Upper lobe of left lung (tissue), 6 donors: ENCODE measurements at places on chromosomes 13 and 19.
A peak's percentile ranks its signal among the peaks of the same experiment; 100 is the strongest.

GRCh38 chr19:45927565-45928261 lies 13.1 kb upstream of the NANOS2 start:
- peak; percentile 85 for DNase-seq

DNA sequence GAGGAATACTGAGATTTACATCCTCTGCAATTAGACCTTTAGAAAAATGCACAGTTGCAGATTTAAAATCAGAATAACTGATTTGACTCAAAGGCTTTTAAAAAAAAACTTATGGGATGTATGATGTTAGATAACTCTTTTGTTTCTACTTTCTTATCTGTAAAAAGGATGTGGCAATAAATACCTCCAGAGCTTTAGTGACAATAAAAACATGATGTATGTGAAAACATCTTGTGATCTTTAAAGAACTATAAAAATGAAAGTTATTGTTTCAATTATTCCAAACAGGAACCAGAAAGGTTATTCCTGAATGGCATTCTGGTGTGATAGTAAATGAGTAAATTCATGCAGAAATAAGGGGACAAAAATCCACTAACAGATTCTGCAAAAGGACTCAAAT lies 2712.2 kb upstream of the PCDH20 start:
- no peak for DNase-seq

DNA sequence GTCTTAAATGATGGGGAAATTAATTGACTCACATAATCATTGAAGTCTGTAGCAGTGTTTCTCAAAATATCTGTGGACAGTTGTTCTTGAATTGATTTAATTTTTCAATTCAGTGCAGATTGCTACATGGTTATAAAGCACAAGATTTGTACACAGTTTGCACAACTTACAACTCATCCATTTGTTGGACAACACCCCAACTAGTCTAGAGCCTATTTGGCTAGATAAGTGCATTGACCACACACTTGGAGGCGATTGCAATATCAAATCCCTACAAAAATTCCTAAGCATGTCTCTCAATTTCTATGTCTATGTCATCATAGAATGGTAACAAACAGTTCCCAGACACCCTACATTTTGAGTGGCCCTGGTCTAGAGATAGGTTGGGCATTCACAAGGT lies 48.0 kb upstream of the IPO5 start:
- no peak for DNase-seq

- DNase-seq, result no peak
Measured at GRCh38 chr13:62176051-62176450, 760.4 kb upstream of the PCDH20 start.

- no peak for DNase-seq
Measured at GRCh38 chr13:77335543-77335942, 8.6 kb upstream of the MYCBP2 start.

DNA sequence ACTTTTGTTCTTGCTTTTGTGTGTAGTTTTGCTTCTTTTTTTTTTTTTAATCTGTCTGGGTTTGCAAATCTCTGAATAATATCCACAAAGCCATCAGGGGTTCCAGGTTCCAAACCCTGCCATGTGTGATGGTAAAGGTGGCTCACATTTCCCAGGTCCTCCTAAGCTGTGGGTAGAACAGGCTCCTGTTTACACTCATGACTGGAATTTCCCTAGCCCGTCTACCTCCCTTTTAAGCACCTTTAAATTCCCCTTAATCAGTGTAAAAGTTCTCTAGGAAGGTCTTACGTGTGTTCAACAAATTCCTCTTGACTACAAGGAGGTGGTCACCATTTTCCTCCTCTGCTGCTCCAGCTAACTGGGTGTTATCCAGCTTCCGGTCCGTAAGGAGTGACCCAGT lies 62.8 kb downstream of the EFNB2 start:
- no peak for DNase-seq

DNA sequence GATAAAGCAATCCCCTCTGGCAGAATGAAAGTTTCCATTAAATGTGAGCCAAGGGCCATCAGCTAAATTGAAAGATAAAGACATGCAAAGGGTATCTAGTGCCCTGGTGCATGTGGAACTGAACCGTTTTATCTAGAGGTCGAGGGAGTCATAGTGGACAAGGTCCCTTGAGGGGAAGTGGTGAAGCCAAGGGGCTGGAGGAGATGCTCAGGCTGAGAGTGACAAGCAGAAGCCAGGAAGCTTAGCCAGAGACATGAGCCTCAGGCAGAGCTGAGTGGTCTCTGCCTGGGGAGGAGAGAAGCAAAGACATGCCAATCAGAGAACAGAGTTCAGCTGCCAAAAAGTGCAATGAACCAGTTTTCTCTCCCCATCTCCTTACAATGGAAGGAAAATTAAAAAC lies 68.1 kb upstream of the SLC10A2 start:
- DNase-seq, result no peak

- DNase-seq, result no peak
Measured at GRCh38 chr13:50708461-50708860, 135.0 kb downstream of the DLEU7 start.
